ENCODE measurements at places on chromosomes 4 and X. TPM values are rescaled to one million over a fixed set of nuclear protein-coding genes. Genes with fewer than 3 reads are reported as not detected.

The HAND2 gene
- total RNA-seq: 0.11 TPM

The RPA4 gene
- total RNA-seq: 0.53 TPM

DNA sequence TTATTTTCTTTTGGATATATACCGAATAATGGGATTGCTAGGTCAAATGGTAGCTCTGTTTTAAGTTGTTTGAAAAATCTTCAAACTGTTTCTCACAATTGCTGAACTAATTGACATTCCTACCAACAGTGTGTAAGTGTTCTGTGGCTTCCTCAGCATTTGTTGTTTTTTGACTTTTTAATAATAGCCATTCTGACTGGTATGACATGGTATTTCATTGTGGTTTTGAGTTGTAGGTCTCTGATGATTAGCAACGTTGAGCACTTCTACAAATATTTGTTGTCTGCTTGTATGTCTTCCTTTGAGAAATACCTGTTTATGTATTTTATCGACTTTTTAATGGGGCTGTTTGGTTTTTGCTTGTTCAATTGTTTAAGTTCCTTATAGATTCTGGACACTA lies 680.1 kb upstream of the GRIA3 start:
- H3K36me3 ChIP-seq: no peaks in the 10 kb centered on the region
- H3K4me1 ChIP-seq: no peaks in the 10 kb centered on the region
- no peak for DNase-seq
- no peak overlapping the region for H3K4me3 ChIP-seq

The TMSB15C gene
- 0.61 TPM for total RNA-seq

Measured in adrenal gland (tissue), 19 donors.